Tibial artery (tissue), 4 donors: ENCODE measurements at places on chromosomes 13 and 19.

- peak; percentile 77 for DNase-seq
These were observed 6.3 kb upstream of the ZSWIM4 start for GRCh38 chr19:13788991-13789390.

DNA sequence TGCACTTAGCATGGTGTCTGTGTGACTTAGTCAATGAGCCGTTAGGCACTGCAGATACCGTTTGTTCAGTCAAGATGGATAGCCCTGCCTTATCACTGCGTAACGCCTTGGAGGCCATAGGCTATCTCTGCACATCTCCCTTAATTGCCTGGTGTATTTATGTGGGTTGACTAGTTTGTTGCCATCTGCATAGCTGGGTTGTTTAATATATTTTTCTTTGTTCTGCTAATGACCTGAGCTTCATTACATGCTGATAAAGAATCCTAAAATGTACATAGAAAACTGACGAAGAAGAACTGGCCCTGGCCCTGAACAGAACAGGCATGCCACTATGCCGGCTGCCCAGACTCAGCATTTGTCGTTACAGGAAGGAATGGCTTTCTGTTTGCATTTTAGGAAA, 297.8 kb downstream of the SHISA2 start:
- no peak for DNase-seq

GRCh38 chr19:40803857-40804782, 5.1 kb downstream of the EGLN2 start:
- DNase-seq, result no peak

GRCh38 chr13:70856711-70857110, 748.5 kb upstream of the KLHL1 start:
- no peak for DNase-seq

- DNase-seq, result no peak
These were observed 577.1 kb upstream of the PRR20A start for GRCh38 chr13:56563663-56564062.

DNA sequence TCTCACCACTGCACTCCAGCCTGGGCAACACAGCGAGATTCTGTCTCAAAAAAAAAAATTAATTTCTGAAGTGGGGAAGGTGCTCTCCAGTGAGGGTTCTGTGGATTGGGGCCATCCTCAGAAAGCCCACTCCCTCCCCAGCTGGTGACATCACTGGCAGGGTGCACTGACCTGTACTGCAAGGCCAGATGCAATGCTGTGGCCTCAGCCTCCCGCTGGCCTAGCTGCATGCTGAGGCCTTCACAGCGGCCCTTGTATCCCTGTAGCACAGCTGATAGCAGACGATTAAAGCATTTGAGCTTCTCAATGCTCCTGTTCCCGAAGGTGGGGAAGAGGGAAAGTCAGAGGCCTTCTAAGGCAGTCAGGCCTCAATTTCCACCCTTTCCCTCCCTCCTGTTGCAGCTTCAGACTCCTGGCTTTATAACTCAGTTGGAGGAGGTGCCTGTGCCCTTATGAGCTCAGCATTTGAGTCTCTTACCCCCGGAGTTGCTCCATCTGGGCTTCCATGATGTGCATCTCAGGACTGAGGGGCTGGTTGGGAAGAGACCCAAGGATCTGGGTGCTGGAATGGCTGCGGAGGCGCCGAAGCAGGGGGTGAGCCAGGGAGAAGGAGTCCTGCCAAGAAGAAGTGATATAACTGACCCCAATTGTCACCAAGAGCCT, 5.3 kb downstream of the USHBP1 start:
- no peak for DNase-seq

DNA sequence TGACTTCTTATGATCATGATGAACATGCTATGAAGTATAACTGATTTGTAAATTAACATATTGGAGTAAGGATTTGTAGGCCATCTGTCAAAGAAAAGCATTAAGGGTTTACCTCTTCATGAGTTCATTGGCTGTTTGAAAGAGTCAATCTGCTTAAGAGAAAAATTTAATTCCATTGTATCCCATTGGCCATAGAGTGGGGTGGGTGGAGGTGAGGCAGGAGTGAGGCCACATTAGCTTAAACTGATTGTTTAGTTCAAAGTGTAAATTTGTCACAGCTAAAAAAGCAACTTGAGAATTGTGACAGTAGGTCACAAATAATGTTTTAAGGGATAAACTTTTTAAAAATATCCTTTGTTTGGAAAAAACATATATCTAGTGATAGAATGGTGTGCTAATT, 11.4 kb downstream of the GPR180 start:
- no peak for DNase-seq

- DNase-seq, result no peak
These were observed 13.9 kb downstream of the FOXO1 start for GRCh38 chr13:40652588-40652940.

DNA sequence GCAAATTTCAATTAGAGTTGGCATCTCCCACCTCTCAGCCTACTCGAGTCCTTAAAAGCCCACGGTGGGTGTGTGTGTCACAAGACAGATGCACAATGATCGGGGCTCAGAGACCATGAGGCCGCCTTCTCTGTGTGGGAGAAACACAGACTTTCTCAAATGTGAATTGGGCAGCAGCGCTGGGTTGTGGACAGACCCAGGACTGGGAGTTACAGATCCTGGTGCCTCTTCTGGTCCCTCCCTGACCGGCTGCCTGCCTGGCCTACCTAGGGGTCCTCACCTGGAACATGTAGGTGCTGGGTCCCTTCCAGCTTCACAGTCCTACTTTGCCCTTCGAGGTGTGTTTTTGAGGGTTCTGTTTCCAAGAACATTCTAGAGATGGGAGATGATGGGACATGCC, 4.9 kb downstream of the CEACAM8 start:
- DNase-seq, result no peak
